ENCODE measurements at places on chromosomes 5 and 9.

DNA sequence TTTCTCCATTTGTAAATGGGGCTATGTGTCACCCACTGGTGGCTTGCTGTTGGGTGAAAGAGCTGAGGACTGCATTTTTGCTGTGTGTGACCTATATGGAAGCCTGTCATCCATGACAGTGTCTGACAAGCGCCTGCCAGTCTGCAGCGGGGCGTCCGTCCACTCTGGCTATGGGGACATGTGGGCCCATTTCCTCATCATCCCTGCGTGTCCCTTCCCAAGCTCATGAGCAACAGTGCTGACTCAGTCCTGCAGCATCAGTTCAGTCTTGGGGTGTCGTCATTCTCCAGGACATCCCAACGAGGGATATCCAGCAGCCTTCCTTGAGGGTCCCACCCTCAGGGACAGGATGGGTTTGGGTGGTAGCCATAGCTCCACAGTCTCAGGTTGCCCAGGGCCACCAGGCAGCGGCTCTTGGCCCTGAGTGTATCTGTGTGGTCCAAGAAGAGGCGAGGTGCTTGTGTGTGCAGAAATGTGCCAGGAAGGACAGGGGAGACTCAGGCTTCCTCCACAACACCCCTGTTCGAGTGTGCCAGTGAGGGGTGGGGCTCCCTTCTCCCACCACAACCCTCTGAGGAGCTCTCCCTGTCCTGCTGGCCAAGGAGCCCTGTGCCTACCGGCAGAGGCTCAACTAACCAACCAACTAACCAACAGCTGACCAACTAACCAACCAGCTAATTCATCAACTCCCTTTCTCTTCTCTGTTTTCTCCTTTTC is 2.1 kb downstream of the FGD3 start:
- DNase-seq, result no peak

DNA sequence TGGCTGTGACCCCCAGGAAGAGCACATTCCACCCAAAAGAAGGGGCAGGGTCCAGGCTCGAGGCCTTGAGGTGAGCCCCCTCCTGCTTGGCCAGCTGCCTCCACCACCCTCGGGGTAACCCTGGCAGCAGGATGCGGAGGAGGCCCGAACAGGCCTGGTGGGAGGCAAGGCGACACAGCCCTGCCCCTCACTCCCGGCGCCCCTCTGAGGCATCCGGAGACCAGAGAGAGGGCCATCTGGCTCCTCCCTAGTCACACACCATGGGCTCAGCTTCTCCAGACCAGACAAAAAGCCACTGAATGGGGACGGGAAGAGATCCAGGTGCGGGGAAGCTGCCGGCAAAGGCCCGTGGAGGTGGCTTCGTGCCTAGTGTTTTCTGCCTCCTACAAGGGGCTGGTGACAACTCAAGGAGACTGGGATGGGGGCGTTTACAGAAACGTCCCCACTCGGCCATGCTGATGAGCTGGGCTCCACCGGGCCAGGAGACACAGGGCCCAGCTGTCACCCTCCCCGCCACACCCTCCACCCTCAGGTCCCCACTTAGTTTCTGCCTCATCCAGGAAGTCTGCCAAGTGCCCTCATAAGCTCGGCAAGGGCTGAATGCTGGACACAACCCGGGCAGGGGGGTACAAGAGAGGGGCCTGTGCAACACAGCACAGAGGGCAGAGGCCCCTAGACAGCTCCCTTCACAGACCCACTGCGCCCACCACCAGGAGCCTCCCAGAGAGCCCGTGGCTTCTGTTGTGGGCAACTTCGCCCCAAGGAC is 41.9 kb downstream of the NACC2 start:
- DNase-seq, result peak; percentile 15

DNA sequence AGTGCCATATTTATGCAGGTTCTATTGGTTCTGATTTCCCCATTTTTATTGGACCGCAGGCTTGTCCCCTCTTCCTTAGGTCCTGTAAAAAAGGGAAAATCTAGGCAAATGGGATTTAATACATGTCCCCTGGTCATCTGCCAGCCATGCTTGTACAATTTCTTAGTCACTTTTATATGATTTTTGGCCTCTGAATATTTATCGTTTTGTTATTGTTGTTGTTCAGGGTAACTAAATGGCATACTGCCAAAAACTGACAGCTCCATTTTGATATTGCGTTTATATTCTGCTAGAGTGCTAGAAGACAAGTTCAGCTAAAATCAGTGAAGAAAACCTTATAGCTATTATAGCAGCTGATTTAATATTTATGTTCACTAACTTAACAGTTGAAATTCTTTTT is 770.2 kb upstream of the FAM174A start:
- DNase-seq, result no peak

GRCh38 chr5:95711501-95712346 is 19.4 kb upstream of the RHOBTB3 start:
- no peak for DNase-seq

GRCh38 chr5:33840927-33841547 is 50.8 kb downstream of the ADAMTS12 start:
- no peak for DNase-seq

DNA sequence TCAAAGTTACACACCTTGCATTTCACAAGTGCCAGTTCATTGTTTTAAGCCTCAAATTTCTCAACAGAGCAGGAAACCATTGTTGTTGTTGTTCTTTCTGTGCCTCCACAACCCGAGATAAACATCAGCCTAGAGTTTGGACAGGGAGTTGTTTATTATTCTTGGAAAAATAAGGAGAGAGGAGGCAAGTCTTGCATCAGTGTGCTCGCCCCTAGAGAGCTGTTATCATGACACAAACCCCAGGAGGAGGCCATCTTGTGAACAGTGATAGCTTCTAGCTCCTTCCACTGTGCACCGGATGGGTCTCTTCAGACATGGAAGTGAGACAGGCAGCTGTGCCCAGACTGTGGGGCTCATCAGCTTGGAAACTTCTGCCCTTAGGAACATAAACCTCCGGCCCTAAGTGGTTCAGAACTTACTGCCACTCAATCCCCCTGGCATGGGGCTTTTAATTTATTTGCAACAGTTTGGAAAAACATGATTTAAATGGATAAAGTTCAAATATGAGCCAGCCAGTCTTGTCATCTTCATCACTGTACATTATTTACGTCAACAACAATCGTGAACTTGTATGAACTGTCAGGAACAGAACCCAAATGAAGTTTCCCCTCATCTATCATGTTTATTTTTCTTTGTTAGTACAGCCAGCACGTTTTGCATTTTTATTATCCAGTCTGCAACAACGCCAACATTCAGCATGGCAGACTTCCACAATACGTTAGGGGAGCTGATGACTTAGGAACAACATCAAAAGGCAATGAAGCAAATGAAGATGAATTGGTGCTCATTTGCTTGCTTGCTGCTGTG is 181.7 kb upstream of the S1PR3 start:
- no peak for DNase-seq

DNA sequence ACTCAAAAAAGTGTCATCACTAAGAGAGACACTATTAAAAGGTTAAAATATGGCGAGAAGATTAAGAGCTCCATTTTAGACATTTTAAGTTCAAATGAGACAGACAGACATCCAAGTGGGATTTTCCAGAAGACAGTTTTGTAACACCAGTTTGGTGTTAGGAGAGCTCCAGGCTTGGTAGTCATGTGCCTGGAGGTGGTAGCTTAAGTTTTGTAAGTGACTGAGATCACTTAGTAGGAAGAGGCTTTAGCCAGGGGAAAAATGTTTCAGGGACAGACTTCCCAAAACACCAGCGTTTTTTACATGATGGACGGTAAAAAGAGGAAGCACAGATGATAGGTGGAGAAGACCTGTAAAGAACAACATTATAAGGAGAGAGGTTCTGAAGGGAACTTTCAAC is 150.3 kb downstream of the GIN1 start:
- DNase-seq, result no peak

DNA sequence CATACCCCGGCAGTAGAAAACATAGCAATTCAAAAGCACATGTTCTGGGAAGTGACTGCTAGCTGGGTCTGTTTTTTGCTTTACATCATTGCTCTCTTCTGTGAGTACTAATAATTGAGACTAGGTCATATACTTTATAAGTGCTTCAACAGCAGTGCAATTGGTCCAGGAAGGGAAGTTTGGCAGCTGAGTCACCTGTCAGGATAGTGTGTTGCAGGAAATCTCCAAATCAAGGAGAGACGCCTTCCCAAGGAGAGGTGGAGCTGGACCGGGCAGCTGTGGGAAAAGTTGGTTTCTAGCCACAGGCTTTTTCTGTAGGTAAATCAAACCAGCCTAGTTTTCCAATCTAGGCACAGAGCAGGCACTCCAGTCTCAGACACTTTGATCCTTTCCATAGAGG is 330.1 kb downstream of the ENC1 start:
- no peak for DNase-seq

- no peak for DNase-seq
Measured at GRCh38 chr5:38023371-38023770, 183.5 kb upstream of the GDNF start.

DNA sequence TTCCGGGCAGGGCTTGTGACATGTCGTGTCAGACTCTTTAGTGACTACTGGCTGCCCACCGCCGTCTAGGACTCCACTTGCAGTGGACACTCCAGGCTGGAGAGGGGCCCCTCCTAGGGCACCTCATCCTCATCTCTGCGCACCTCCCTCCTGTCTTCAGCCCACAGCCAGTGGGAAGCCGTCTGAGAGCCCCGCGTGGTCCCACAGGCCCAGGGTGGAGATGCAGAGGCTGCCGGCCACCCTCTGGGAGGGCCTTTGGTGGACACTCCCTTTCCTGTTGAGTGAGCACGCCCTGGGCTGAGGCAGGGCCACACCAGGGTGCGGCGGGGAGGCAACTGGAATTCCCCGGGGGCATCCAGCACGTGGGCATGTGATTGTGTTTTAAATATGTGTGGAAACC is 80.5 kb downstream of the IRX2 start:
- no peak for DNase-seq

GRCh38 chr9:135376511-135377265 is 102.9 kb upstream of the PPP1R26 start:
- peak; percentile 3 for DNase-seq

DNA sequence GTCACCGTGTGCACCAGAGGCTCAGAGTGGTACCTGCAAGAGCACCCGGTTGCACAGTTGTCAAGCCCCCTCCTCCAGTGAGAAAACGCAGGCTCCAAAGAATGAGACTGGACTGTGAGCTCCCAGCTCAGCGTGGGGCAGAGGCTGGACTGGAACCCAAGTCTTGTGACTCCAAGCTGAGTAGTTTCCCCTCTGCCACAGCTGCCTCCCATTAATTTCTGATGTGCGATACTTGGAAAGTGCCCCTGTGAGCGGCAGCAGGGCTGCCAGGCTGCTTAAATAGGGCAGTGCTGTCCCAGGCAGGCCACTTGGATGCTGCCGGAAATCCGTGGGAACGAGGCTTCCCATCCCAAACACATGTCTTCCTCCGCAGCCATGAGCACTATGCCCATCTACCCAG is 62.2 kb upstream of the ANGPTL2 start:
- DNase-seq, result no peak

DNA sequence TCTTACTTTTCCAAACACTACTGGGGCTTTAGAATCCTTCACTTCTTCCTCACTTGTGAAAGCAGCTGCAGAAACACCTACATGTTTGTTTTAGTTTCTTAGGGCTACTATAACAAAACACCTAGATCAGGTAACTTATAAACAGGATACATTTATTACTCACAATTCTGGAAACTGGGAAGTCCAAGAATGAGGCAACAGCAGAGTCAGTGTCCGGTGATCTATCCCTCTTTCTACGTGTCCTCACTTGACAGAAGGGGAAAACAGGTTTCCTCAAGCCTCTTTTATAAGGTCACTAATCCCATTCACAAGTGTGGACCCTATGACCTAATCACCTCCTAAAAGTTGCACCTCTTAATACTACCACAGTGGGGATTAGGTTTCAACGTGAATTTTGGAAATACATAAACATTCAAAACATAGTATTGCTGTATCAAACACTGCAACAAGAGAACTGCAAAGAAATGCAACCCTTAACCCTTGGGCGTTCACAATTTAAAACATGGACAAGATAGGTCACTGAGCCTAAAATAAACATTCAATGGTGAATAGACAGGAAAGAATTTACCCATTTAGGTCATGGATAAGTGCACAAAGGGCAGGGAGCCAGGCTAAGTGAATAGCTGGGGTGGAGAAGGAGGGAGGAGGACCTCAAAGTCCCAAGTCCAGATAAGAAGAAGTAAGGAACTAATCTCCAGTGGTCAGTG is 104.3 kb downstream of the PIK3R1 start:
- DNase-seq, result no peak

DNA sequence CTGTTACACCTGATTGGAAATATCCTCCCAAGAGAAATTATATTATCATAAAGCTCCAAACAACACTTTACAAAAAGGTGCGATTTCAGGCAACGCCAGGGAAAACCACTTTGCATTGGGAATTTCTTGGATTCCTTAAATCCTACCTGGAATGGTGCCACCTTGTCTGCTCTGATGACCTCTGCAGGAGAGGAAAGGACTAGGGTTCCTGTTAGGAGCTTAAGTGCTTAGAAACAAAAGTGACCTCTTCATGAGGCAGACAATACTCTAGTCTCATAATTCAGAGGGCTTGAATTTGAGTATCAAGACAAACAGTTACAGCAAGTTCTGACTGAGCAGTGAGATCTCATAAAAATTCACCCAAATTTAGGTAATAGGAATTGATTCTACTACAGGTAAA is 33.9 kb upstream of the GLIS3 start:
- DNase-seq, result no peak

- no peak for DNase-seq
Measured at GRCh38 chr9:127546125-127546832, 65.8 kb upstream of the STXBP1 start.

GRCh38 chr5:96087939-96088338 is 126.3 kb upstream of the ELL2 start:
- no peak for DNase-seq

DNA sequence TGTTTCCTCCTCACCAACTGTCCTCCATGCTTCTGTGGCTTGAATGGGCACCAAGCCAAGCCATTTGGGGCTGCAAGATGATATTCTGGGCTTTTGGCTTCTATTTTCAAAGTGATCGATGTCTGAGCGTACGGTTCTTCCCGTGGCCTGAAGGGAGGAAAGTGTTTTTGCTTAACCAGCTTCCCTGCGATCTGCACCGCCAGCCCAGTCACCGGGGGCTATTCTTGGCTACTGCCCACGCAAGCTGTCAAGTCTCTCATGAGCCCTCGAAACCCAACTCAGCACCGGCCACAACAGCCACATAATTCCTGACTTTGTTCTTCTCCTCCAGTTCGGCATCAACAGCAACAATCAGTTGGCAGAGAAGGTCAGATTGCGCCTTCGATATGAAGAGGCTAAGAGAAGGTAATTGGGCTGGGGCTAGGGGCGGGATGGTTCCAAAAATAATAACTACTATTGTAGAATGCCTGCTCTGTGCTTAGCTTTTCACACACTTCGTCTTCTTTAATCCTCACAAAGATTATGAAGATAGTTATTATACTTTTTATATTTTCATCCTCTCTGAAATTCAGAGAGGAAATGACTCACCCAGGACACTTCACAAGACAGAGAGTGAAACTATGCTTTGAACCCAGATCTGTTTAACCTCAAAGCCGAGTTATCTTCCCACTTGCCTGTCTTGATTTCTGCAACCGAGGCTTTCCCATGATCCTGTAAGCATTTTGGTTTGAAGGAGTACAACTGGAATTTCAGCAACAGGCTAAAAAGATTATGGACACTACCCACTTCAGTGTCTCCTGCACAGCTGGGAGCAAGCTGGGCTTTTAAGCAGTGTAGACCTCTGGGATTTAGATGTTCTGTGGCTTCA is 76.4 kb upstream of the RARS1 start:
- no peak for DNase-seq

- no peak for DNase-seq
Measured at GRCh38 chr5:179994583-179995323, 76.8 kb downstream of the RNF130 start.

GRCh38 chr9:120833325-120833724 is 9.4 kb downstream of the PSMD5 start:
- DNase-seq, result no peak

GRCh38 chr5:133552925-133553525 is 59.3 kb downstream of the FSTL4 start:
- DNase-seq, result no peak
